Frontal cortex (tissue), 4 donors: ENCODE measurements at places on chromosomes 4 and X.
A peak's percentile ranks its signal among the peaks of the same experiment; 100 is the strongest.

GRCh38 chrX:103727115-103727514 lies 16.4 kb downstream of the TMEM31 start:
- DNase-seq = no peak

- no peak for DNase-seq
These were observed 12.8 kb upstream of the DUSP9 start for GRCh38 chrX:153634236-153634635.

- no peak for DNase-seq
These were observed 253.7 kb upstream of the ANXA10 start for GRCh38 chr4:167838686-167839085.

- DNase-seq = no peak
These were observed 5.1 kb downstream of the SETD7 start for GRCh38 chr4:139550724-139551429.

DNA sequence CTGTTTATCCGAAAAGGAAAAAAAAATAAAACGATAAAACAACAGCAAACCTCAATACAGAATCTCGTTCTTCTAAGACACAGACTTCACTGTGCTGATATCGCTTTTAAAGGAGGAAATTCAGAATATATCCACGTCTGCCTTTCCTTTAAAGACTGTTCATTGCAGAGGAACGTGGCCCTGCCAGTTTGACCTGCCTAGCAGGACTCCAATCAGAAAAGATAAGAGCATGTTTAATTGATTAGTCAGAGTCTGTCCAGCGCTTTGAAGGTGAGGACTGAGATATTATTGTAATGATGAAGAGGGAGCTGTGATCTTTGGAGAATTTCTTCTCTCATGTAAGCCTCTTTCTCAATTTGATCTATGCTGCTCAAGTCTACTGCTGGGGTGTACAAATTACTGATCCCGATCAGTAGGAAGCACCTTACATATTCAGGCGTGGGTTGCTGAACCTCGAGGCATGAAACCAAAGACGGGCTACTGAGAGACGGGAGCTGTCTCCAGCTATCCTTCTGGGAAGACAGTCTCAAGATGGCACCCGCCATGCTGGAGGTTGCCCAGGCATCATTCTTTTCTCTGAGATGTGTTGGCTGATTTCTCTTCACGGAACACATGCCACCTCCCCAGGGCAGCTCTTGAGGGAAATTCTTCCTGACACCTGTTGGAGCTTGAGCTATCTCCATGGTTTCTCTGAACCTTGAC lies 146.1 kb downstream of the SHOX start:
- no peak for DNase-seq

- no peak for DNase-seq
These were observed 26.4 kb downstream of the MTMR1 start for GRCh38 chrX:150719621-150720020.

DNA sequence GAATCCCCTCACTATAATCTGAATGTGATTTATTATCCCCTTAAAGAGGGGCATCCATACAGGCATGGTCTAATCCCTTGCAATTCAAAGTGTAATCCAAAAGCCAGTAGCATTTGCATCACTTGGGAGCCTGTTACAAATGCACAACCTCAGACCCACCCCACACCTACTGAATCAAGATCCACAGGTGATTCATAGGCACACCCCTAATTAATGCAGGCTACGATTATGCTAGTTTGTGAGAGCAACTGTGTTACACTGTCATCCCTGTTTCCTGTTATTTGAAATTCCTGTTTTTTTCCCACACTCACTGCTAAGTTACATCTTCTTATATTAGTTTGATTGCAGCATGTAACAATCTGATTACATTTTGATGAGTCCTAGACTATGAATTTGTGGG lies 120.0 kb downstream of the RAB28 start:
- no peak for DNase-seq

GRCh38 chr4:41791557-41791956 lies 43.0 kb upstream of the PHOX2B start:
- DNase-seq = no peak

- DNase-seq = peak; percentile 41
These were observed 4.6 kb downstream of the MAGIX start for GRCh38 chrX:49166914-49167739.

DNA sequence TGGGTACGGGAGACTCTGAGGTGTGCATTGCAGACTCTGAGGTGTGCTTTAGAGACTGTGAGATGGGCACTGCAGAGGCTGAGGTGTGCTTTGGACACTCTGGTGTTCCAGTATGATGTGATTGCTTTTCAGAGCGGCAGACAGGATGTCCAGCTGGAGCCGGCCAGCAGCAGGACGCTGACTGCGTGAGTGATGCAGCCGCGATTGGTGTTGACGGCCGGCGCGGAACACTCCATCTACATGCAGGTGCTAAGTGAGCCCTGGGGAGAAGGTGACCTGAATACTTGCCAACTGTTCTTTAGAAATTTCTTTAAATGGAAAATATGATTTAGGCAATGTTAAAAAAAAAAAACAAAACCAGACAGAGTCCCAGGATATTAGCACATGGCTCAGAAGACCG lies 103.1 kb upstream of the PPP2R3B start:
- no peak for DNase-seq

GRCh38 chr4:181254771-181255170 lies 988.4 kb upstream of the TENM3 start:
- no peak for DNase-seq

DNA sequence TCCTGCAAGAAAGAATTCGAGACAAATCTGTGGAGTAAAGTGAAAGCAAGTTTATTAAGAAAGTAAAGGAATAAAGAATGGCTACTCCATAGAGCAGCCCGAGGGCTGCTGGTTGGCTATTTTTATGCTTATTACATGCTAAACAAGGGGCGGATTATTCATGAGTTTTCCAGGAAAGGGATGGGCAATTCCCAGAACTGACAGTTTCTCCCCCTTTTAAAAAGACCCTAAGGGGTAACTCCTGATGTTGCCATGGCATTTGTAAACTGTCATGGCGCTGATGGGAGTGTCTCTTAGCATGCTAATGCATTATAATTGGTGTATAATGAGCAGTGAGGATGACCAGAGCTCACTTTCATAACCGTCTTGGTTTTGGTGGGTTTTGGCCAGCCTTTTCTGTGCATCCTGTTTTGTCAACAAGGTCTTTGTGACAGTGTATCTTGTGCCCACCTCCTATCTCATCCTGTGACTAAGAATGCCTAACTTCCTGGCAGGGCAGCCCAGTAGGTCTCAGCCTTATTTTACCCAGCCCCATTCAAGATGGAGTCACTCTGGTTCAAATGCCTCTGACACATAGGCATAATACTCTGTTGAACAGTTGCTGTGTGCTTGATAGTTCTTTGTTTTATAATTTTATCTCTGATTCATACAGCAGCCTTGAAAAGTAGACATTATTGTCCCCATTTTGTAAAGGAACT lies 25.8 kb downstream of the GAB1 start:
- no peak for DNase-seq

- DNase-seq = no peak
These were observed 1729.3 kb downstream of the C4orf33 start for GRCh38 chr4:130825284-130825683.

- no peak for DNase-seq
These were observed 56.5 kb downstream of the ANTXR2 start for GRCh38 chr4:80016506-80016905.

DNA sequence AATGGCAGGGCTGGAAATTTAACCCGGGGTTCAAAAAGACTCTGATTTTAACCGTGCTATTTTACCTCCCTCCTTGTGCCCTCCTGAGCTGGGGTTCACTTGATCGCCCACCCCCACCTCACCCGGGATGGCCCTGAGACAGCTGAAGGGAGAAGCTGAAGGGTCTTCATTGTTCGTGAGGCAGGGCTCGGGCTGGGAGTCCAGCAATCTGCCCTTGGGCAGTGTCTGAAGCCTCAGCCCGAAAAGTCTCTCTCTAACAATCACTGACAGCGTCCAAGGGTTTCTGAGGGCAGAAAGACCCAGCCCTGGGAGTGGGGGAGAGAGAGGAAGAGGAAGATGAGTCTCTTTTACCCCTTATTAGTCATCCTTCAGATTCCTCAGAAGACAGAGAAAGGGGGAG lies 39.4 kb upstream of the PHOX2B start:
- no peak for DNase-seq

DNA sequence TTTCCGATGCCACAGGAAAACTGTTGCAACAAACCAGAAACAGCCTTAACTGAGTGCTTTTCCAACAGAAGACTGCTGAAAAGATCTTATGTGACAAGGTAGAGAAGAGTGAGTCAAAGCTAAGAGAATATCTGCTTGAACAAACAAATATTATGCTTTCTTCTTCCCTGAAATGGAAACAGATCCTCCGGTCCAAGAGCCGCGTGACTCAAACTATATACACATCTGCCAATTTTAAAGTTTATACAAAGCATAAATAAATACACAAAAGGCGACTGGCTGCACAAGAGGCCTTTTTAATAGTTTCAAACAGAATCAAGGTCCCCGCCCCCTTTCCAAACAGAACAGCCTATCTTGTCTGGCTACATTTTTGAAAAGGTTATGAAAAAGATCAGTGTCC lies 329.7 kb upstream of the F9 start:
- DNase-seq = no peak

DNA sequence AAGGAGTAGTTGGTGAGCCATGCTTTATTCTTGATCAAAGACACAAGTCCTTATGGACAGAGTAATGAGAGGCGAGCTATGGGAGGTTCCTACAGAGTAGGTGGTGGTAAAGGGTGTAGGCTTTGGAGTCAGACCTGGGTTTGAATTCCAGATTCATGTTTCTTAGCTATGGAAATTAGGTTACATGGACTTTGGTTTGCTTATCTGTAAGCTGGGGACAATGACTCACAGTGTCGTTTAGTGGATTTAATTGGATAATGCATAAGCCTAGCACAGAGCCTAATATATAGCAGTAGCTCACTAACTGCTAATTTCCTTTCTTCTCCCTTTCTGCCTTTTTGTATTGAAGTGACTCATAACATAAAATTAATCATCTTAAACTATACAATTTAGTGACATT lies 5.0 kb upstream of the TRPC5 start:
- DNase-seq = no peak

DNA sequence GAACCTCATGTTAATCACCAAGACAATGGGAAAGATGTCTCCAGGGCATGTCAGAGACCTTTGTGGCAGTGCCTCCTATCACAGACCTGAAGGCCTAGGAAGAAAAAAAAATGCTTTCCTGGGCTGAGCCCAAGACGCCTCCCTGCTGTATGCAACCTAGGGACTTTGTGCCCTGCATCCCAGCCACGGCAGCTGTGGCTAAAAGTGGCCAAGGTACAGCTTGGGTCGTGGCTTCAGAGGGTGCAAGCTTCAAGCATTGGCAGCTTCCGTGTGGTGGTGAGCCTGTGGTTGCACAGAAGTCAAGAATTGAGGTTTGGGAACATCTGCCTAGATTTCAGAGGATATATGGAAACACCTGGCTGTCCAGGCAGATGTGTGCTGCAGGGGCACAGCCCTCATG lies 40.5 kb downstream of the SPANXN3 start:
- DNase-seq = no peak

- no peak for DNase-seq
These were observed 2.0 kb downstream of the DOK7 start for GRCh38 chr4:3464911-3465697.

GRCh38 chr4:127155116-127155515 lies 477.6 kb upstream of the INTU start:
- DNase-seq = no peak

- DNase-seq = no peak
These were observed 60.0 kb downstream of the FHDC1 start for GRCh38 chr4:152996111-152996571.

GRCh38 chr4:157590679-157591078 lies 370.2 kb downstream of the GRIA2 start:
- no peak for DNase-seq

DNA sequence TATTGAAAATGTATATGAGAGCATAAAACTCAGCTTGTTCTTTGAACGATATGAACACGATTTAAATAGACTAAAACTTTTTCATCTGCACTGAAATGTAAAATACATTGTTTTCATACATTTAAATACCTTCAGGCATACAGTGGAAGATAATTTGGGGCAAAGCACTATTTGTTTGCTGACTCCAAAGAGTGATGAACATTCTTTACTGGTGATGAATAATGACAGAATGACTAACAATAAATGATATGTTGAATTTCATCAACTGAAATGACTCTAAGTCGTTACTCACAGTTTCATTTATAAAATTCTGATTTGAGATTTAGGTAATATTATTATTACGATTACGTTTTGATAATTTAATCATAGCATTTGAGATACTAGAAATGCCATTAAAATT lies 1160.1 kb downstream of the NLGN4X start:
- DNase-seq = no peak

- DNase-seq = no peak
These were observed 69.6 kb downstream of the DDX60L start for GRCh38 chr4:168410681-168411080.

DNA sequence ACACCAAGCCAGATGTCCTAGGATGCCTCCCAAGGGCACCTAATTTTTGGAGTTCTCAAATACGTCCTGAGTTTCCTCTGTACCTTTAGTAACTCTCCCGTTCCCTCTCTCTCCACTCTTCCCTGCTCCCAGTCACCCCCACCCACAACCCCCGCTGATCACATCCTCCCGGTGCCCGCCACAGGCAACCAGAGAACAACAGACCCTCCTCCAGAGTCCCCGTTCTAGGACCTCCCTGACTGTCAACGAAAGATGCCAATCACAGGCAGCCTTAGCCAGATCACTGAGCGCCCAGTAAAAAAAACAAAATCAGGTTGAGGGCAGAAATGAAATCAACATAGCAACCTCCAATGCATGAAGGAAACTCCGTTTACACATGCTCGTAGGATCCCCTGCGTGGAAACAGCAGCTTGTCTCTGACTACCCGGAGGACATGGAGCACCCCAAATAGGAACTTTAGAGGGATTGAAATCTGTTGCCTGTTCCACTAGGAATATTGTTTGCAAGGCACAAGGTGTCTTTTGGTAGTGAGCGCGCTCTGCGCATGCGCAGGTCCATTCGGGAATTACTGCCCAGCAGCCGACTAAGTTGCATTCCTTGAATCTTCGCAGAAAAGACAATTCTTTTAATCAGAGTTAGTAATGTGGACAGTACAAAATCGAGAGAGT lies at the start of gene GABRB1:
GABRB1 (plus strand) TSS at position 557 of the 668 bp plus-strand sequence.
- DNase-seq = peak; percentile 22

DNA sequence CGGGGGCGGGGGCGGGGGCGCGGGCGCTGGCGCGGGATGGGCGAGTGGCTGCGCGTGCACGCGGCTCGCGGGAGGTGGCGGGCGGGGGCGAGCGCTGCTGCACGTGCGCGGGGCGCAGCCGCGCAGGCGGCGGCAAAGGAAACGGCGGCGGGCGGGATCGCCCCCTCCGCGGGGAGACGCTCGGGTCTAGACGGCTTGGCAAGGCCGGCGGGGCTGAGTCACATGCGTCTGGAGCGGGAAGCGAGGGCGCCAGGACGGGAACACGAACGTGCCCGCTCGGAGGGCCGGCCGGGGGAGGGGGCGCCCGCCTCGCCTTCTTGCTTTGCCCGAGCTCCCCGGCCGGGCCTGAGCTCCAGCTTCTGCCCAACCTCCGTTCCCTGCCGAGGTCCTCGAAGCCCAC lies 4.3 kb upstream of the HAUS7 start:
- DNase-seq = peak; percentile 63
